ENCODE measurements at places on chromosomes 5 and 9. TPM values are rescaled to one million over a fixed set of nuclear protein-coding genes. Genes with fewer than 3 reads are reported as not detected.

DNA sequence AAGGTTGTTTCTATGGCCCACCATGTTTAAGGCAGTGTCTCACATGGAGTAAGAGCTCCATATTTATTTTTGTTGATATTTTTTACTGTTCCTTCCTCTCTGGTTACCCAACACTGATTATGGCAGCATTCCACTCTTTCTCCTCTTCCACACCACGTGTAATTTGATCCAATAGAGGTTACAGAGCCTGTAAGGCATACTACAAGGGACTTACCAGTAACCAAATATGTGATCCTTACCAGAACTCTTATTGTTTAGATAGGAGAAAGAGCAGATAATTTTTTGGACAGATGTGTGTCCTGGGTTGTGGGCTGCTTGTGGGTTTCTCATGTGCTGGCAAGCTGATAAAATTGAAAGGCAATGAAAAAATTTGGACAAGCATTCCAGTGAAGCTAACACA is 261.3 kb downstream of the TMEM167A start:
- H3K36me3 ChIP-seq: no peaks in the 10 kb centered on the region
- H3K27ac ChIP-seq: no peak overlapping the region
- H3K4me1 ChIP-seq: peaks cover 14% of the 10 kb centered on the region
- no peaks in the 10 kb centered on the region for H3K27me3 ChIP-seq

DNA sequence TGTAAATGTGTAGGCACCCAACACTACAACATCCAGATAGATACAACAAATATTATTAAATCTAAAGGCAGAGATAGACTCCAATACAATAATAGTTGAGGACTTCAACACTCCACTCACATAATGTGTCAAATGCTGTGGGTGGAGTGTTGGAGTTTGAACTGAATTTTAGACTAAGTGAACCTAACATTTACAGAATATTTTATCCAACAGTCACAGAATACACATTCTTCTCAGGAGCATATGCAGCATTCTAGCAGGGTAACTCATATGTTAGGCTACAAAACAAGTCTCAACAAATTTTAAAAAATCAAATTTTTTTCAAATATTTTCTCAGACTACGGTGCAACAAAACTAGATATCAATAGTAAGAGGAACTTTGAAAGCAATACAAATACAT is 648.7 kb upstream of the CDH18 start:
- H3K27ac ChIP-seq: no peak overlapping the region
- H3K27me3 ChIP-seq: no peaks in the 10 kb centered on the region
- no peaks in the 10 kb centered on the region for H3K36me3 ChIP-seq

GRCh38 chr5:118407958-118408357 is 580.4 kb downstream of the DTWD2 start:
- DNase-seq: no peak
- H3K4me1 ChIP-seq: no peaks in the 10 kb centered on the region
- no peak overlapping the region for H3K27ac ChIP-seq
- no peaks in the 10 kb centered on the region for H3K36me3 ChIP-seq
- H3K4me3 ChIP-seq: no peak overlapping the region
- H3K27me3 ChIP-seq: no peaks in the 10 kb centered on the region

DNA sequence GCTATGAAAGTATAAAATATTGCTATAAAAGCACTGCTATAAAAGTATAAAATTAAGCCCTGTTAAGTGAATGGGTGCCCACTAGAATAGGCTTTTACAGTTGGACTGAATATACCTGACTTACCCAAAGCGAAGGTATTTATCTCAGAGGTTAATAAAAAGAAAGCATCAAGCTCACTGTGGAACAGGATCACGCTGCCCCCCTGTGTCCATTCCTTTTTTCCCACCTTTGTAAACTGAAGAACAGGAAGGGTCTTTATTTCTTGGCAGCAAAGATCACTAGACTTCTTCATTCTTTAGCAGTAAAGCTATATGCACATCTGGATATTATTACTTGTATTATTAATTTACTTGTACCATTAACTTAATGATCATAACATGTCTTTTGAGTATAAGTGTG is 22.1 kb upstream of the PLPP6 start:
- H3K4me1 ChIP-seq: peaks cover 7% of the 10 kb centered on the region
- DNase-seq: peak; percentile 19
- no peaks in the 10 kb centered on the region for H3K36me3 ChIP-seq
- H3K27me3 ChIP-seq: no peaks in the 10 kb centered on the region

DNA sequence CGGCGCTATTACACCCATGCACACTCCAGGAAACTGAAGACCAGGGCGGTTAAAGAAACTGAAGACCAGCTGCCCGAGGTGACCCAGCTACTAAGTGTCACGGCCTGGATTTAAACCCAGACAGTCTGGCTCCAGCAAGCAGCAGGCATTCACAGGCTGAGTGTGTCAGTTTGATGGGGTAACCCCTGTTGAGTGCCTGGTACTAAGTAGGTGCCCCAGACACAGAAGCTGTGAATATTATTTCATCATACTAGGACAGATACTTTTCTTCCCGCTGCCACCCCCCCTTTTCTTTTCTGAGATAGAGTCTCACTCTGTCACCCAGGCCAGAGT is 7.3 kb downstream of the ENG start:
- peaks cover 9% of the 10 kb centered on the region for H3K4me1 ChIP-seq
- H3K36me3 ChIP-seq: peaks cover 29% of the 10 kb centered on the region
- no peaks in the 10 kb centered on the region for H3K27me3 ChIP-seq
- no peak overlapping the region for H3K27ac ChIP-seq
- no peak for DNase-seq

- H3K4me3 ChIP-seq: no peak overlapping the region
- no peak overlapping the region for H3K27ac ChIP-seq
- peaks cover 1% of the 10 kb centered on the region for H3K36me3 ChIP-seq
These were observed 47.6 kb downstream of the GGTA1 start for GRCh38 chr9:121452085-121452484.

DNA sequence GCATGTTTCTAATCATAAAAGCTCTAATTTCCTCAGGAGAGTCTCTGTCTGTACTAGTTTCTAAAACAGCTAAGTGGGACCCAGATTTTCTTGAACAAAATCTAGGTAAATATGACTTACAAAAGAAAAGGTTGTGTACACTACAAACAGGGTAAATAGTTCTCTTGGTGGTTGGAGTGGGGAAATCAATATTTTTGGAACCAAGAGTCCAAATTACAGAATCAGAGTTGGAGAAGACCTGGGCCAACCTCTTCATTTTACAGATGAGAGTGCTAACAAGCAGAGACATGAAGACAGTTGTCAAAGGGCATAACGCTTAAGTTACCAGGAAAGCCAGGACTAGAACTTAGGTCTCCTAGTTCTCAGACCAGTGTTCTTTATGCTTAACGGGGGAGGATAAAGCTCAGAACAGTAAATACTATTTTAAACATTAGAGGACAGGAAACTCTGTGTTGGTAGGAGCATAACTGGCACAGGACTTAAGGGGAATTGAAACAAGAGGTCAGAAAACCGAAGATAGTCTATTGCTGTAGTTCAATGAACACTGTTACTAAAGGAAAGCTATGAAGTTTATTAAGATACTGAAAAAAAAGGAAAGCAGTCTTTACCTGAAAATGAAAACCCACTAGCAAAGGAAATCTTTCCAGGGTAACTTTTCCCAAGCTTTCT is 9.3 kb upstream of the GOLGA1 start:
- H3K27ac ChIP-seq: no peak overlapping the region
- peaks cover 4% of the 10 kb centered on the region for H3K4me1 ChIP-seq
- no peak for DNase-seq
- H3K4me3 ChIP-seq: no peak overlapping the region
- no peaks in the 10 kb centered on the region for H3K27me3 ChIP-seq
- no peaks in the 10 kb centered on the region for H3K36me3 ChIP-seq

- H3K36me3 ChIP-seq: peaks cover 4% of the 10 kb centered on the region
- DNase-seq: no peak
- H3K4me3 ChIP-seq: no peak overlapping the region
- no peak overlapping the region for H3K27ac ChIP-seq
These were observed 75.3 kb upstream of the IL12B start for GRCh38 chr5:159405611-159406031.

- no peaks in the 10 kb centered on the region for H3K27me3 ChIP-seq
- peak overlapping the region; percentile 12 for H3K4me3 ChIP-seq
- H3K4me1 ChIP-seq: peaks cover 47% of the 10 kb centered on the region
- DNase-seq: no peak
- peak overlapping the region; percentile 92 for H3K27ac ChIP-seq
These were observed 6.8 kb downstream of the TMEM250 start for GRCh38 chr9:136111910-136112309.

DNA sequence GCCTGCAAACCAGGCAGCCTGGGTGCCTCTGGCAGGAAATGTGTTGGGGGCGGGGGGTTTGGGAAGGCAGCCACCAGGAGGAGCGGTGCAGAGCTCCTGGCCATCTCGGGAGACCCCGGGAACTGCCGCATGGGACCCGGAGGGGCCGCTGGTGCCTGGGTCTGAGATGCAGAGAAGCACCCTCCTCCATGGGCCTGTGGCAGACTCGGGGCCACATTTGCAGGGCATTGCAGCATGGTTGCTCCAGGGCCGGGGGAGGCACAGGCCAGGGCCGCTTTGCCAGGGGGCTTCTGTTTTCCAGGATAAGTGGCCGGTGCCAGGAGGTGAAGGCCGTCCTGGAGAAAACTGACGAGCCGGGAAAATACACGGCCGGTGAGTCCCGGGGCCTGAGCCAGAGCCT is 1.7 kb downstream of the LCN1 start:
- DNase-seq: no peak
- peaks cover 9% of the 10 kb centered on the region for H3K27me3 ChIP-seq
- no peak overlapping the region for H3K27ac ChIP-seq

GRCh38 chr9:109779711-109780452 is at the start of gene PALM2AKAP2:
Gene PALM2AKAP2 (plus strand): TSS chr9:109780198. CDS start chr9:109780489, 291 bp downstream.
- no peaks in the 10 kb centered on the region for H3K36me3 ChIP-seq
- no peak within 1 kb of the TSS for H3K4me3 ChIP-seq
- H3K27ac ChIP-seq: no peak within 1 kb of the TSS
- H3K27me3 ChIP-seq: peaks cover 34% of the 10 kb centered on the region
- DNase-seq: peak; percentile 3

GRCh38 chr5:83337453-83338035 is 134.0 kb upstream of the VCAN start:
- no peaks in the 10 kb centered on the region for H3K36me3 ChIP-seq
- H3K4me1 ChIP-seq: peaks cover 14% of the 10 kb centered on the region
- no peak overlapping the region for H3K27ac ChIP-seq

DNA sequence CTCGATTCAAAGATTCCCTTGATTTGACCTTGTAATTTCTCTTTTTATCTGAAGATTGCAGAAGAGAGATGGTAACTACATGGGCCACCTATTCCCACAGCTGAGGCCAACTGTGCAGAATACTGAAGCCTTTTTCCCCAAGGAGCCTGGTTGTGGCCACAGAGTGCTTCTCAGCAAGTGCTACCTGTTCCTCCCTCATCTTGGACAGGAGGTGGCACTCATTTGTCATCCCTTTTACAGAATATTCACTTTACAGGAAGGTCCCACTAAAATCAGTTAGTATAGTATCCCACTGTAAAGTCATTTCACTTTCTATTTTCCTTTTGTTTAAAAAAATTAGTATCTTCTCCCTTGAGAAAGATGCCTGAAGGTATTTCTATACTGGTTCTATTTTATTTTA is 346.4 kb downstream of the ARL15 start:
- H3K4me3 ChIP-seq: no peak overlapping the region
- no peaks in the 10 kb centered on the region for H3K27me3 ChIP-seq
- no peak for DNase-seq

DNA sequence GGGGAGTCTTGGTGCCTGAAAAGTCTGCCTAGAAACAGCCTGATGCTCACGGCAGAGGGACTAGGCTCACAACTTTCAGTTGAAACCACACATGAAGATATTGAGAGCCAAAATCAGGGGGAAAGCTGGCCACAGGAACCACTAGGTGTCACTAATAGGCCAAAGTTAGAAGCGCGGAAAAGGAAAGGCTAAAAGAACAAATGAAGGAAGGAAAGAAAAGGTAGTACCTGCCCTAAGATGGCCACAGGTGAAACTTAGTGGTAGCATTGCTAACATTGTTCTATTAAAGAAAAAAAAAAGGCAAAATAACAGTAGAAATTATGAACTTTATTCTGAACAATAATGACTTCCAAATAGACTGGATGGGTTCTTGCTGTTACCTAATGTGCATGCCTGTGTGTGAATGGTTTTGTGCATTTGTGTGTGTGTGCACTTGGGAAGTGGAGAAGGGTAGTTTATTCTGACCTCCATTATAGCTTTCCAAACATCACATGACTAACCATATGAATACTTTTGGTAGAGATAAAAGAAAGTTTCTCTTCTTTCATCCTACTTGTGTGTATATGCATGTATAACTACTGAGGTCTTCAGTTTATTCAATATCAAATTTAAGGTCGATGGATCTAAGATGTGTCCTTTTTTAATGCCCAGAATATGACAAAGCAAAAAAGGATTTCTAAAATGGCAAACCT is 2.1 kb upstream of the RFESD start:
- peak overlapping the region; percentile 63 for H3K27ac ChIP-seq
- H3K4me1 ChIP-seq: peaks cover 28% of the 10 kb centered on the region
- H3K36me3 ChIP-seq: no peaks in the 10 kb centered on the region
- H3K4me3 ChIP-seq: no peak overlapping the region
- DNase-seq: peak; percentile 35
- peaks cover 4% of the 10 kb centered on the region for H3K27me3 ChIP-seq

DNA sequence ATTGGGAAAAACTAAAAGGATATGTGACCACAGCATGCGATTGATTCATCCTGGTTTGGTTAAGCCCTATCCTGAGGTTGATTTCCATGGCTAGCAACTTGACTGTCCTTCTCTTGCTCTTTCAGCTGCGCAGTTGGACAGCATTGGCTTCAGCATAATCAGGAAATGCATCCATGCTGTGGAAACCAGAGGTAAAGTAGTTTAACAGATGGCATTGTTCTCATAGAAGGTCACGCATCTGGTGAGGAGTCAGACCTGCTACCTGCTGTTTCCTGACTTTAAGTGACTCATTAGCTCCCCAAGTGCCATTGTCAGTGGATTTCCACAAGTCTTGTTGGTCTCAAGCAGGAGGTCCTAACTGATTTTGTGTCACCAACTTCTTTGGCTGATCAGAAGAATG is 266.9 kb downstream of the ARHGAP26 start:
- peak overlapping the region; percentile 85 for H3K27ac ChIP-seq
- peaks cover 40% of the 10 kb centered on the region for H3K36me3 ChIP-seq
- H3K4me1 ChIP-seq: peaks cover 64% of the 10 kb centered on the region

- H3K27ac ChIP-seq: peak overlapping the region; percentile 2
- no peak overlapping the region for H3K4me3 ChIP-seq
- peak; percentile 11 for DNase-seq
- no peaks in the 10 kb centered on the region for H3K27me3 ChIP-seq
These were observed 45.2 kb upstream of the FYB1 start for GRCh38 chr5:39264528-39264927.

- DNase-seq: no peak
- no peak overlapping the region for H3K27ac ChIP-seq
- H3K4me3 ChIP-seq: no peak overlapping the region
- no peaks in the 10 kb centered on the region for H3K27me3 ChIP-seq
- H3K36me3 ChIP-seq: no peaks in the 10 kb centered on the region
- no peaks in the 10 kb centered on the region for H3K4me1 ChIP-seq
These were observed 83.9 kb downstream of the TRPM3 start for GRCh38 chr9:71037521-71037920.

DNA sequence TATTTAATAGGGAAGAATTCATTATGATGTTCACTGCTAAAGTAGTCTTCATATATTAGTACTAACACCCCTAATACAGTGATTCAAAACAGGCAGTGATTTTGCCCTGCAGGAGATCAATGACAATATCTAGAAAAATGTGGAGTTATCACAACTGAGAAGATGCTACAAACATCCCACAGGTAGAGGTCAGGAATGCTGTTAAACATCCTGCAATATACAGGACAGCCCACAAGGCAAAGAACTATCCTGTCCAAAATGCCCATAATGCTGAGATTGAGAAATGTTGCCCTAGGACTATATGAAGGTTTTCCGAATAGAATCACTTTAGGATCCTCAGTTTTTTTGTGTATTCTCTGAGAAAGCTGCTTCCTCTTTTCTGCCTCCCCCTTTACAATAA is 15.3 kb downstream of the RORB start:
- H3K27me3 ChIP-seq: peaks cover 5% of the 10 kb centered on the region
- no peaks in the 10 kb centered on the region for H3K4me1 ChIP-seq
- H3K36me3 ChIP-seq: no peaks in the 10 kb centered on the region
- no peak overlapping the region for H3K27ac ChIP-seq

The C6 gene
- not detected for total RNA-seq

The SLC26A2 gene
- total RNA-seq: 6.6 TPM

The MCTP1 gene
- 1.3 TPM for total RNA-seq

The ENG gene
- 18.8 TPM for total RNA-seq

Data from activated naive CD8-positive, alpha-beta T cell treated with anti-CD3 and anti-CD28 coated beads for 36 hours (primary cell).